ENCODE measurements at places on chromosomes 6 and 20.

DNA sequence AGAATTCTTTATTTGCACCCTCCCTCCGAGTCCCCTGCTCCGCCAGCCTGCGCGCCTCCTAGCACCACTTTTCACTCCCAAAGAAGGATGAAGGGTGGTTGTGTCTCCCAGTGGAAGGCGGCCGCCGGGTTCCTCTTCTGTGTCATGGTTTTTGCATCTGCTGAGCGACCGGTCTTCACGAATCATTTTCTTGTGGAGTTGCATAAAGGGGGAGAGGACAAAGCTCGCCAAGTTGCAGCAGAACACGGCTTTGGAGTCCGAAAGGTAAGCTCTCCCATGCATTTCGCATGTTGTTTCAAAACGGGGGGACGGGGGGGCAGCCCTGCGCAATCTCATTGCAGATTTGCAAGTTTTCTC is 357 bp downstream of the PCSK2 start:
- DNase-seq = peak; percentile 12

GRCh38 chr6:28134015-28134414 is 7.7 kb upstream of the ZKSCAN8 start:
- peak; percentile 24 for DNase-seq

DNA sequence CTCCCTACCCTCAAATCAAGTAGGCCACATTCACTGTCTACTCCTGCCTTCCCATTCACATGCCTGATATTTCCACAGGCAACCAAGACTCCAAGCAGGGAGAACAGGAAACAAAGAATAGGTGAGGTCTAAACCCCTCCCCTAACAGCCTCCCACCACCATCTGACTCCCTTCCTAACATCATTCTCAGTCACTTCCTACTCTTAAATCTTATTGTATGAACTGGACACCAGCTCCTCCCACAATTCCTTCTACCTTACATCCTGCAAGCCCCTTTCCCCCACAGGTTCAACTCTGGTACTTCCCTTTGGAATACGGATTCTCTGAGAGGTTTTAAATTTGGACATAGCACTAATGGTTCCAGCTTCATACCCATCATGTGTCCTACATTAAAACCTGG is 944 bp upstream of the C6orf136 start:
- DNase-seq = no peak

- no peak for DNase-seq
These were observed 118.8 kb downstream of the CDKAL1 start for GRCh38 chr6:20653085-20653479.

DNA sequence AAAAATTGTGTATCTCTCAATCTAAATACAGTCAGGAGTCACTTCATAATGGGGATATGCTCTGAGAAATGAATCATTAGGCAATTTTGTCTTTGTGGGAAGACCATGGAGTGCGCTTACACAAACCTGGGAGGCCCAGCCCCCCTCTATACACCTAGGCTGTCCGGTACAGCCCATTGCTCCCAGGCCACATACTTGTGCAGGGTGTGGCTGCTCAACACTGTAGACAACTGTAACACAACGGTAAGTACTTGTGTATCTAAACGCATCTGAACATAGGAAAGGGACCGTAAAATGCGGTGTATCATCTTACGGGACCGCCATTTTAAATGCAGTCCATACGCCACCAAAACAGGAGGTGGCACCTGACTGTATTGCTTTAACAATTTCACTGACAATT is 58.0 kb upstream of the FRMD1 start:
- no peak for DNase-seq

DNA sequence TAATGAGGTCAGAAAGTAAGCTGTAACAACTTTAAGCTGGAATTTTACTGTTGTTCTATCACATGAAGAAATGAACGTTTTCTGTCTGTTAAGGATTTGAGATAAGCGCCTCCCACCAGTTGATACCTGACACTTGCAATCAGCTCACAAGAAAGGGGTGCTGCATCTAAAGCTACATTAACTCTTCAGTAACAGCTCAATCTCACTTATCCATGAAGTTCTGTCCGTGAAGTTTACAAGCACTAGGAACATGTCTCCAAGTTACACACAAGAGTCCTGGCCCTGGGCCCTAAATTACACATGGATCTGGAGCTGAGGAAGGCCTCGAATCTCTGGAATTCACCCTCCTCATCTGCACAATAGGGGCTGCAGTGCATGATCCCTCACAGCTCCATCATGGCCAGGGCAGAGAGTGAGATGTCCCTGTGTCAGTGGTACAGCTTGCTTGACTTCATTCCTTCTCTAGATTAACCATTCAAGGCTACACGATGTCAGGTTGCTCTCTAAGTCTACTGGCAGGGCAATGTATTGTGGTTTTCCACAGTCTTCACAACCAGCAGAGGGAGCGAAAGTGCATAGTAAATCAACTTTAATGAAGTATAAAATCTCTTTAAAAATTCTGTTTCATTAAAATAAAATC is 182.4 kb upstream of the MCHR2 start:
- peak; percentile 9 for DNase-seq

- DNase-seq = no peak
These were observed 123.3 kb downstream of the INSM1 start for GRCh38 chr20:20491110-20491783.

Measured in endothelial cell (in vitro differentiated cells).